Anterior cingulate cortex (tissue), 58 donors: ENCODE measurements at places on chromosomes 13 and 19.

DNA sequence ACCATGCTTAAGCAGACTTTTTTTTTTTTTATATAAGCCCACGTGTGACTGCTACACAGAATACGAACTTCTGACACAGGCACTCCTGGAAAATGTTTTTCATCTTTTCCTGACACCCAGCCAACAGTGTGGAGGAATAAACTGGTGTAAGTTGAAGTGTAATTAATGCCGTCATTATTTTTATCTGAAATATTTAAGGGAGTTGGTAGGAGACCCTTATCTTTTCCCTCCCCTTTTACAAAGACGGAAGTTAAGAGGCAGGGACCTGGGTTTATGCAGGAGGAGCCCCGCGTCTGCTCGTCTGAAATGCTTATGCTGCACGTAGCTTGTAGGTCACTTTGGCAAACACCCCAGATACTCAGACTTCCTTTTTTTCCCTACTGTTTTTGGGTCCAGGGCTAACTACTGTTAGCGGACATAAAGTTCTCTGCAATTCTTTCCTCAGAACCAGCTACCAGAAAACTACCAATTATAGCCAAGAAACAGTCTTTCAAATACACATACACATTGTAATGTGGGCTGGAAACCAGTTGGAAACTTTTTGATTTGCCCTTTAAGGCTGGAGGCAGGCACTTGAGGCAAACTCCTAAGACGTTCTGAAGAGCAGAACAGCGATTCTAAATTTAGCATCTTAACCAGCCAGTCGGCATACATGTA, 50.8 kb downstream of the EFNB2 start:
- no peak for DNase-seq

- DNase-seq: no peak
These were observed 68.9 kb upstream of the ZNF835 start for GRCh38 chr19:56740501-56740900.

DNA sequence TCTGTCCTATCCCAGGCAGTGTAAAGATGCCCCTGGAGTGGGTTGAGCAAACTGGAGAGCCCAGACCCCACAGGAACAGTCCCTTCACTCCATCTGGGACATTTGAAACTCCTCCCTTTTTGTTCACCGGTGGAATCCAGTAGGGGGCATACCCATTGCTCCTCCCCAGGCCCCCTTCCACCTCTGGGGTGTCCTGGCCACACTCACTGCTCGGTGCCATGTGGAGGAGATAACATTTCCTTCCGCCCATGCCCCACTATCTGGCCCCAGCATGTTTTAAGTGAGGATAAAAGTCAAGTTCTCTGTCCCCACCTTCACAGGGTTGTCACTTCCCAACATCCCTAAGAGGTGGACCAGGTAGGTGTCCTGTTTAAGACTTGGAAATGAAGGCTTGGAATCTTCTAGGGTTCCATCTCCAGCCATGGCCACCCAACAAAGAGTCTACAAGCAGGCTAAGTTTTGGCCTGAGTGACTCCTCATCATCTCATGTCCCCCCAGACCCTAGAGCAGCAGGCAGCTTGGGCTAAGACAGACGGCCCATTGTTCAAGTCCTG, 9.3 kb downstream of the ZNF526 start:
- no peak for DNase-seq

- no peak for DNase-seq
These were observed 10.4 kb downstream of the PSPC1 start for GRCh38 chr13:19772306-19772705.

- no peak for DNase-seq
These were observed 3.5 kb downstream of the SPINT2 start for GRCh38 chr19:38267761-38268483.

- peak; percentile 56 for DNase-seq
These were observed 348.3 kb downstream of the LIG4 start for GRCh38 chr13:107866941-107867623.

- peak; percentile 88 for DNase-seq
These were observed 26.1 kb downstream of the GAS6 start for GRCh38 chr13:113837560-113838355.

DNA sequence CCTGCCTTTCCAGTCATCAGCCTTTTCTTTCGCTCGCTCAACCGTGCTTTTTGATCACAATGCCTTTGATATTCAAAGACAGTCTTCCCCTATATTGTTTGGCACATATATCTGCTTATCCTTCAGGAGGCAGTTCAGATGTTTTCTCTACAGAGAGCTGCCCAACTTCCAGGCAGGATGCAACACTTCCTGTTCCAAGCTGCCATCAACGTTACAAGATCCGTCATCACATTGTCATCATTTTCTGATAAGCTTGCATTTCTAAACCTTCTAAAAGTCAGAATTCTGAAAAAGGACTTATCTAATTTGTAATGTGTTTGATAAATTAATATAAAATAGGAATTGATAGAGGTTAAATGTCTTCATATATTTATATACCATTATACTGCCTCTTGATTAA, 574.2 kb downstream of the TBC1D4 start:
- no peak for DNase-seq

GRCh38 chr19:31317570-31317969, 31.7 kb downstream of the TSHZ3 start:
- no peak for DNase-seq

DNA sequence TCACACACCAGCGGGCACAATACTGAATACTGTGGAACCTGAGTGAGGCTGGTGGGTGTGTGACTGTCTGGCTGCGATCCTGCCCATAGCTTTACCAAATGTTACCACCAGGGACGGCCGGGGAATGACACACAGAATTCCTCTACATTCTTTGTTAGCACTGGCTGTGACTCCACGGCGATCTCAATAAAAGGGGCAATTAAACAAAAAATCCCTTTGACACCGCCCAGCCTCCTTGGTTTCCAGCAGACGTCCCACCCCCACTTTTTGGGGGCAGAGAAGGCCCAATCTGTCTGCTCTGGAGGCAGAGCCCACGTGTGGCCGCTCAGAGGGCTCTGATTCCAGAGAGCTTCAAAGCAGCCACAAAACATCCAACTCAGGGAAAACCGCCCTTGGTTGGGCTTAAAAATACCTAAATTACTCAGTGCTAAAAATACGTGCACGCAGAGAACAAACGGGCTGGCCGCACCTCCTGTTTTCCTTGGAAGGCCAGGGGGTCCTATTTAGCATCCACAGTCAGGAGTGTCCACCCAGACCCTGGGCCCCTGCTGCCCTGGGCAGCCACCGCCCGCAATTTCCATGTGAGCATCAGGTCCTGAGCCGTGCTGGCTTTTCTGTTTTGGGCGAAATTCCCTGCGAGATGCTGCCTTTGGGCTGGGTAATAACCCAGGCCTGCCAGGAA, 47.8 kb downstream of the GADD45B start:
- no peak for DNase-seq

- no peak for DNase-seq
These were observed 248.7 kb downstream of the EFNB2 start for GRCh38 chr13:106286811-106287210.

DNA sequence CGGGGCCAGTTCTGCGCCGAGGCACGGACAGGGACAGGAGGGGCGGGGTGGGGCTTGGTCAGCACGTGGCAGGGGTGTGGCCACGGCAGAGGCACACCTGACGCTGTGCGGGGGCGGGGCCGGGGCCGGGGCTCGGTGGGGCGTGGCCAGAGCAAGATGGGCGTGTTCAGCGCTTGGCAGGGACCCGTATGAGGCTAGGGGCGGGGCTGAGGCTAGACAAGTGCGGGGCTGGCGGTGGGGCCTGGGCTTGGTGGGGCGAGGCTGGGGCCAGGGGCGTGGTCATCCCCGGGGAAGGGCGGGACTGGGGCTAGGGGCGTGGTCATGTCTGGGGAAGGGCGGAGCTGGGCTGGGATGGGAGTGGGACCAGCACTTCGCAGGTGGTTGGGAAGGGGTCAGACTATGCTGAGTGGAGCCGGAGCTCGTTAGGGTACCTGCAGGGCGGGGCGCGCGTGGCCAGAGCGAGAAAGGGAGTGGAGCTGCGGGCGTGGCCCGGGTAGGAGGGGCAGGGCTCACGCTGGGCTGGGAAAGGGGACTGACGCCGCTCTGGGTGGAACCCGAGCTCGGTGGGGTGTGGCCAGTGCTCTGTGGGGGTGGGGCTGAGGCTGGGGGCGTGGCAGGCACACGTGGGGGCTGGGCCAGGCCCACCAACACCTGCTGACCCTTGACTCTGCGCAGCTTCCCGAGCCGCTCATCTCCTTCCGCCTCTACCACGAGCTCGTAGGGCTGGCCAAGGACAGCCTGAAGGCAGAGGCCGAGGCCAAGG, 12.8 kb downstream of the POLR2E start:
- DNase-seq: no peak

GRCh38 chr19:41549884-41550283, 26.1 kb upstream of the CEACAM21 start:
- no peak for DNase-seq

- no peak for DNase-seq
These were observed 11.9 kb downstream of the PEAK3 start for GRCh38 chr19:2270157-2270422.

GRCh38 chr19:57754091-57754673, 7.6 kb downstream of the ZNF776 start:
- DNase-seq: no peak

DNA sequence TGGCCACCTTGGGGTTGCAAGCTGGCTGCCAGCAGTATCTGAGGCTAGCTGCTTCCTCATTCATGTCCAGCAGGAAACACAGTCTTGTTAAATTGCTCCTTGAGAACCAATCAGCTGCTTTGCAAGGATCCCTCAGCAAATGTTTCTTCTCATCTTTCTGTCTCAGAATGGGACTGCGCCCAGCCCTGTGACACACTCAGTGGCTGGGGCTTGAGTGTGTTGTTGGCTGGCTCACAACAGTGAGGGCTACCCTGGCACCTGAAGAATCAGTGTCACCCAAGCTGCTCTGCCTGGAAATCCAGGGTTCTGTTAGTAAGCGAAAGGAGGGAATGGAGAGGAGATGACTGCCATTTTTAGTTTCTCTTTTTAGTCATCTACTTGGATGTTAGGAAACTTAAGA, 317.2 kb downstream of the DCT start:
- no peak for DNase-seq

DNA sequence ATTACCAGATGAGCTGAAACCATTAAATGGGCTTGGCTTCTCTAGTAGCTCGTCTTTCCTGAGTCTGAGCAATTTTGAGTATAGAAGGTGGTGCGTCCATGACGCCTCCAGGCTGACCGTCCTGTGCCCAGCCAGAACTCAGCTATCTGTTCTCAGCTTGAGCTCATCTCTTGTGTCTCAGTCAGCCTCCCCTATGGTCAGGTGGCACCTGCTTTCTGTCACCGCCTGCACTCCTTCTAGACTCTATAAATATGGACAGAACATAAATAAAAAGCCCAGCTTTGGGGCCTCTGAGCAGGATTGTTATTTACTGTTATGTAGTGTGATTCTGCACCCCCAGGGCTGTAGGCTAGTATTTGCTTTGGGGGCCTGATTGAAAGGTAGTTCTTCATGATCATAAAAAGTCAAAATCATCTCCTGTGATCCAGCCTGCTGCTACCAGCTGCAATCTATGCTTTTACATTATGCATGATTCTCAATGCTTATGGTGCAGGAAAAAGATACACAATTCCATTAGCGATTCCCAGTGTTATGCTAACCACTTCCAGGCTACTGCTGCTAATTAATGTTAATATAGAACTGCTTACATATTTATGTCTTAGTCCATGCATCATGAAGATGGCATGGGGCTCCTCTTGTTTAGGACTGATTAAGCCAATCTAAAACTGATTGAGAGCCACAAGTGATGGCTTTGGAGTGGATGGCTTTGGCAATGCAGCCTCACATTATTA, 72.5 kb upstream of the TMTC4 start:
- DNase-seq: no peak

DNA sequence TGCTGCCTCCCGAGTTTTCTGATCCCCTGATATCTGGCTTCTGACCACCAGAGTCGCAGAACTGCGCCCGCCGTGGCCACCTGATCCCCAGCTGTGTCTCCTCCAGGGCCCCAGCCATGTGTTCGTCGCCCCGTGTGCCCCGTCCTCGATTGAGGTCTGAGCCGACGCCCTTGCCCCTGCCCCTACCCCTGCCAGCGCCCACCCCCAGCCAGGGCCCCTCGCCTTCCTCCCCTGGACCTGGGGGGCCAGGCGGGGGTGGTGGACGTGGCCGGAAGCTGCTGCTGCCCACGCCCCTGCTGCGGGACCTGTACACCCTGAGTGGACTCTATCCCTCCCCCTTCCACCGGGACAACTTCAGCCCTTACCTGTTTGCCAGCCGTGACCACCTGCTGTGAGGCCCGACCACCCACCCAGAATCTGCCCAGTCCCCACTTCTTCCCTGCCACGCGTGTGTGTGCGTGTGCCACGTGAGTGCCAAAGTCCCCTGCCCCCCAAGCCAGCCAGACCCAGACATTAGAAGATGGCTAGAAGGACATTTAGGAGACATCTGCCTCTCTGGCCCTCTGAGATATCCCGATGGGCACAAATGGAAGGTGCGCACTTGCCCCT, 9.2 kb downstream of the PLPPR2 start:
- DNase-seq: no peak

DNA sequence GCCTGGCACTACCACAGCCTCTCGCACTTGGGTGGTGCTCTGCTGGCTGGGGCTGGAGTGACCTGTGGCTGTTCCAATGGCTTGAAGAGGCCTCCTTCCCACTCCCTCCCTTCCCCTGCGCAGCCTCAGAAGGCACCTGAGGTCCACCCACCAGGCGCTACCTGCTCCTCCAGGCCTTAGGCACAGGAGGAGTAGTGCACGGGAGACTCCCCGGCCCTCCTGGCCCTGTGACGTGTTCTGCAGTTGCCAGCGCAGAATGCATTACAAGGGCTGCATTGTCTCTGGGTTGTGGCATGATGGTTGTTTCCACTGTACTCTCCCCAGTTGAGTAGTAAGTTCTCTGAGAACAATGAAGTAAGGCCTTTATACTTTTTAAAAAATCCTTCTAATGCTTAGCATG, 128.6 kb downstream of the TEX29 start:
- peak; percentile 13 for DNase-seq

DNA sequence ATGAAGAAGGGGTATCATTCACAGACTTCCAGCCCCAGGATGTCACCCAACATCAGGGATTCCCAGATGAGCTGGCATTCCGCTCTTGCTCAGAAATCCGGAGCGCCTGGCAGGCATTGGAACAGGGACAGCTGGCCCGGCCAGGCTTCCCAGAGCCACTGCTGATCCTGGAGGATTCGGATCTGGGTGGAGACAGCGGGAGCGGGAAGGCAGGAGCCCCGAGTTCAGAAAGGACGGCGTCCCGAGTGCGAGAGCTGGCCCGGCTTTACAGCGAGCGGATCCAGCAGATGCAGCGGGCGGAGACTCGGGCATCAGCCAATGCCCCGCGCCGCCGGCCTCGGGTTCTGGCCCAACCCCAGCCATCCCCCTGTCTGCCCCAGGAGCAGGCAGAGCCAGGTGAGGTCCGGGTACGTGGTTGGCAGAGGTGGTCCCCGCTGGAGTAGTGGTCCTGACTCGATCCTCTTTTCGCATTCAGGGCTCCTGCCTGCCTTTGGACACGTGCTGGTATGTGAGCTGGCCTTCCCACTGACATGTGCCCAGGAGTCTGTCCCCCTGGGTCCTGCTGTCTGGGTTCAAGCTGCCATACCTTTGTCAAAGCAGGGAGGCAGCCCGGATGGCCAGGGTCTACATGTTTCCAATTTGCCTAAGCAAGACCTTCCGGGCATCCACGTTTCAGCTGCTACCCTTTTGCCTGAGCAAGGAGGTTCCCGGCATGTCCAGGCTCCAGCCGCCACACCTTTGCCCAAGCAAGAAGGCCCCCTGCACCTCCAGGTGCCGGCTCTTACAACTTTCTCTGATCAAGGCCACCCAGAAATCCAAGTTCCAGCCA, 11.0 kb downstream of the PLEKHG2 start:
- DNase-seq: no peak

- DNase-seq: no peak
These were observed 1.4 kb upstream of the SLC7A9 start for GRCh38 chr19:32870981-32871451.
